HFFc6 (cell line): ENCODE measurements at places on chromosomes 11 and 22. TPM values are rescaled to one million over a fixed set of nuclear protein-coding genes. Genes with fewer than 3 reads are reported as not detected.

DNA sequence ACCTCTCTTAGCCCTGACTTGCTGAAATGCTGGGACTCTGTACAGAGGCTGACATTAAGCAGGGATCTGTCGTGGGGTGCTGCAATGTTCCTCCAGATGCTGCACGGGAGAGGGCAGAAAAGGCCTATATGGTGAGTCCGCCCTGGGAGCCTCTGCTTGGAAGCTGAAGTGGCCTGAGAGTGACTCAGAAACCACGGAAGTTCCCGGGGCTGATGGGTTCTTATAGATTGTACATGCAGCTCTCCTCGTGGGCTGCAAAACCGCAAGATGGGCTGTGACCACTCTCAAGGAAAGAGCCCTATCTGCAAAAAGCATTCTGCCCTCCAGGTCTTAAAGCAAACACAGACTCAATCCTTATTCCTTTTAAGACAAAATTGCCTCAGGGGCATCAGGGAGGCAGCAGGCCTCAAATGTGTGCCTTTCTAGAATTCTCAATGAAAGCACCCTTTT lies 5.8 kb upstream of the SLC43A3 start:
- peak; percentile 87 for DNase-seq

- no peak for DNase-seq
Measured at GRCh38 chr11:119839476-119840133, 110.6 kb upstream of the NECTIN1 start.

DNA sequence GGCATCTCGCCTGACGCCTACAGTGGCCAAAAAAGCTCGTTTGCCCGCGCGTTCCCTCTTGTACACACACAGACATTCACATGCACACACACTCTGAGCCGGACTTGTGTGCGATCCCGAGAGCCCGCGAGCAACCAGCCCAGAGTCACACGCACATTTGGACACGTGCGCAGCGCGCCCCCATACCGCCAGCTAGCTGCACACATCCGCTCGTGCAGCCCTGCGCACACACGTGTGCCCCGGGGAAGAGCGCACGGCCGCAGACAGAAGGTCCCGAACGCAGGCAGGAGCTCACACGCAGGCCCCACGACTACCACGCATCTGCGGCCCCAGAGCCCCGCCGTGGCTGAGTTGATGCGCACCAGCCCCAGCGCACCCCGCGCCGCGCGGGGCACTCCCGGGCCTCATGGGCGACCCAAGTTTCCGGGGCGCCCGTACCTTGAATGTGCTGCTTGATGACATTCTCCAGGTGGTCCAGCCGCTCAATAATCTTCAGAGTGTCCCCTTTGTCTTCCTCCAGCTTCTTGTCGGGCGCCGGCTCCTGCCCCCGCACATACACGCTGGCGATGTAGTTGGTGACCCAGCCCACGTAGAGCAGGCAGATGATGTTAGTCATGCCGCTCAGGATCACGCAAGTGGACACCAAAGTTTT lies 758 bp downstream of the GALNT18 start:
- DNase-seq, result no peak

- no peak for DNase-seq
Measured at GRCh38 chr22:19959043-19959586, 17.5 kb upstream of the TXNRD2 start.

- no peak for DNase-seq
Measured at GRCh38 chr22:29215012-29215860, 9.5 kb downstream of the EMID1 start.

DNA sequence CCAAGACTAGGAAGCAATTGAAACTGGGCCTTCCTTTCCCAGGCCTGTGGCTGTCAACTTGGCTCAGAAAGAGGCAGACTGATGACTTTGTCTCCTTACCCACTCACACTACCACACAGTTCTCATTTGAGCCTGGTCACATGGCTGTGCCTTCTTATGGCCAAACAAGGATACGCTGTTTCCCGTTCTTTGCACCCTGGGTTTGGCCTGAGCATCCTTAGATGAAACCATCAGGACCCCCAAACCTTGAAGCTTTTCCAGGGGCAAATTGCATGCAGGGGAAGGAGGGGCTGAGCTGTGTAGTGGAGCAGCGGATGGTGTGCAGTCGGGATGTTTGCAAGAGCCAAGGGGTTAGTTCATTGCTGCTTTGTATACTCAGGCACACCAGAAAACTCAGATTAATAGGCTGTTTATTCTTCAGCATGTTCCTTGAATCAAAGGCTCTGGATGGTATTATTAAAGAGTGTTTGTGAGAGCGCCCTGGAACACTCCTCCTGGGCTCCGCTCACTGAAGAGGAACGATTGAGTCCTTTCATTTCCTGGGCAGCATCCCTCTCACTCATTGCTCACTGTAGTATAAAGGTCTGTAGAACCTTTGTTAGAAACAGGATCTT lies 69.8 kb downstream of the ARFGAP2 start:
- DNase-seq, result no peak

Gene CTSW
- 0.11 to 0.21 TPM in 2 of 3 replicates, not detected in the other for total RNA-seq
